Gastrocnemius medialis (tissue), 4 donors: ENCODE measurements at places on chromosomes 16 and 17. TPM values are rescaled to one million over a fixed set of nuclear protein-coding genes. Genes with fewer than 3 reads are reported as not detected.

- H3K36me3 ChIP-seq, result peaks cover 97% of the 10 kb centered on the region
- DNase-seq, result no peak
- H3K4me3 ChIP-seq, result no peak overlapping the region
- H3K27ac ChIP-seq, result no peak overlapping the region
These were observed 16.9 kb downstream of the SRCAP start for GRCh38 chr16:30715750-30716445.

Gene KCNAB3
- 0.42 TPM for total RNA-seq

GRCh38 chr17:1786708-1787107, 24.8 kb downstream of the SERPINF1 start:
- peak overlapping the region; percentile 98 for H3K27ac ChIP-seq
- H3K36me3 ChIP-seq, result no peaks in the 10 kb centered on the region
- peak overlapping the region; percentile 2 for H3K4me3 ChIP-seq
- DNase-seq, result no peak

Gene TSPAN10
- 0.22 TPM for total RNA-seq

- H3K4me3 ChIP-seq, result peak overlapping the region; percentile 93
- H3K4me1 ChIP-seq, result peaks cover 33% of the 10 kb centered on the region
- H3K27ac ChIP-seq, result peak overlapping the region; percentile 87
- DNase-seq, result no peak
- peaks cover 3% of the 10 kb centered on the region for H3K36me3 ChIP-seq
- H3K27me3 ChIP-seq, result peaks cover 17% of the 10 kb centered on the region
These were observed 809 bp upstream of the RAB34 start for GRCh38 chr17:28718333-28719020.

Gene DNAH3
- 0.25 TPM for total RNA-seq

Gene EVPL
- 0.07 TPM for total RNA-seq

Gene GGNBP2
- 56.6 TPM for total RNA-seq

- H3K36me3 ChIP-seq, result no peaks in the 10 kb centered on the region
- DNase-seq, result no peak
- H3K27ac ChIP-seq, result no peak overlapping the region
- H3K4me1 ChIP-seq, result no peaks in the 10 kb centered on the region
These were observed 40.2 kb downstream of the C17orf67 start for GRCh38 chr17:56793531-56793930.

Gene STARD3
- 41.7 TPM for total RNA-seq

DNA sequence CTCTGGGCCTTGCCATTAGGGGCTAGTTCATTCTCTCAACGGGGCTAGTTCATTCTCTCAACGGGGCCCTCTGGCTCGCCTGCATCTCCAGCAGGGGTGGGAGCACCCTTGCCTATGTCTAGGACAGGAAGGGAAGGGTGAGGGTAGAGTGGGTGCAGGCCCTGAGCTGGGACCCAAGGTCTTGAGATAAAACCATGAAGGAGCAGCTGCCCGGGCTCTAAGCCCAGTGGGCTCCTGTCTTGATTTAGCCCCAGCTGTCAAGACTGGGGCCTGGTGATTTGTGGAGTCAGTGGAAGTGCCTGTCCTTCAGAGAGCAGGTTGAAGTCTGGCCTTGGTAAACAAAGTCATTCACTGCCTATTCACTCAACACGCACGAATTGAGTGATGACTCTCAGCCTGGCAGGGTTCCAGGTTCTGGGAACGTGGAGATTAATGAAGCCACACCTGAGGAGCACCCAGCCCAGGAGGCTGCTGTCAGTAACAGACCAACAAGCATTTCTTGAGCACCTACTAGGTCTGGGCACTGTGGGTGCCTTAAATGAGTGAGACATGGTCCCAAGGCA, 35.4 kb downstream of the WNT3 start:
- no peaks in the 10 kb centered on the region for H3K27me3 ChIP-seq
- no peak for DNase-seq
- no peaks in the 10 kb centered on the region for H3K4me1 ChIP-seq
- no peaks in the 10 kb centered on the region for H3K36me3 ChIP-seq

GRCh38 chr17:60134396-60135150, 15.2 kb upstream of the CA4 start:
- peaks cover 11% of the 10 kb centered on the region for H3K27me3 ChIP-seq
- H3K4me3 ChIP-seq, result peak overlapping the region; percentile 91
- peak overlapping the region; percentile 79 for H3K27ac ChIP-seq

- DNase-seq, result no peak
- no peak overlapping the region for H3K4me3 ChIP-seq
- H3K27me3 ChIP-seq, result no peaks in the 10 kb centered on the region
- no peak overlapping the region for H3K27ac ChIP-seq
These were observed 298.6 kb upstream of the PSMD7 start for GRCh38 chr16:73997971-73998370.

DNA sequence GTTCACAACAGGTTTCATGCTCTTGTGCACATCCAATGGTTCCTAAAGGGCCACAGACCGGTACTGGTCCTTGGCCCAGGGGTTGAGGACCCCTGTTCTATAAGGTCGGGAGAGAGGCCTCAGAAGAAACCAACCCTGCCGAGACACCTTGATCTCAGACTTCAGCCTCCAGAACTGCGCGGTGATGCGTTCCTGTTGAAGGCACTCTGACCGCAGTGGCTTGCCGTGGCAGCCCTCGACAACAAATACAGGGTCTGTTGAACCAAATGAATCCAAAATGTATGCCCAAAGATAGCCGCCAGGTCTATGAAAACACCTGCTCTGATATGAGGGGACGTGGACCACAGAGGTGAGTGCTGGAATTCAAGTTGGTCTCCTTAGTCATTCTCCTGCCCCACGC, 389.8 kb downstream of the SEC14L1 start:
- peaks cover 24% of the 10 kb centered on the region for H3K27me3 ChIP-seq
- DNase-seq, result no peak
- no peak overlapping the region for H3K27ac ChIP-seq

GRCh38 chr16:7374614-7375174, 42.0 kb downstream of the RBFOX1 start:
- no peak overlapping the region for H3K4me3 ChIP-seq
- no peaks in the 10 kb centered on the region for H3K36me3 ChIP-seq
- peaks cover 56% of the 10 kb centered on the region for H3K4me1 ChIP-seq
- peak overlapping the region; percentile 56 for H3K27ac ChIP-seq
- H3K27me3 ChIP-seq, result no peaks in the 10 kb centered on the region

GRCh38 chr17:50060951-50061712, 5.2 kb downstream of the ITGA3 start:
- no peak overlapping the region for H3K4me3 ChIP-seq
- DNase-seq, result peak; percentile 65
